ENCODE measurements at places on chromosomes 5 and 9.
A peak's percentile ranks its signal among the peaks of the same experiment; 100 is the strongest.

GRCh38 chr5:1884678-1885403 lies 2.1 kb upstream of the IRX4 start:
- no peak for DNase-seq

DNA sequence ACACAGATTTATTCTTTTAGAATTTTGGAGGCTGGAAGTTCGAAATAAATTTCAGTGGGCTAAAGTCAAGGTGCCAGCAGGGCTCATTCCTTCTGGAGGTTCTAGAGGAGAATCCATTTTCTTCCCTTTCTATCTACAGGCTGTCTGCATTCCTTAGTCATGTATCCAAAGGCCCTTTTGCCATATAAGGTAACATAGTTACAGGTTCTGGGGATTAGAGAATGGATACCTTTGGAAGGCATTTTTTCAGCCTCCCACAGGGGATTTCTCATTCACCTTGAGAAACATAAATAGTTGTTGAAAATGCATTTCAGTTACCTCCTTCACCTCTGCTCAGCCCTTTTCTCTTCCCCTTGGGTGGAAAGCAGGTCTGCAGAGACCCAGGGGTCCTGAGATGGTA lies 280.0 kb upstream of the MAP3K1 start:
- no peak for DNase-seq

DNA sequence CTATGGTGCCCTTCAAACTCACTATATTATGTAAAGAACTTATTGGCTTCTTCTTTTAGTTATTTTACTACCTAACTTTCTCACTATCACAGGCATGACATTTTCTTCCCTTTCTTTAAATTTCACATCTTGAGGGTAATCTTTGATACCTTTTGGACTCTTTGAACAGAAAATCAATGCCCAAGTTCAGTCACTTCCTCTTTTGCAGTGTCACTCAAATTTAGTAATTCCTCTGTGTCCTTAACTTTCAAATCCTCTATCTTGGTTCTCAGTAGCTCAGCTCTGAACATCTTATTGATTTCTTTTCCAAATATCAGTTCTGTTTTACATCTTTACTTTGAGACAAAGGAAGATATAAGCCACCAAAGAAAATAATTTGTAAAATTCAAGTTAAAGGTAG lies 25.5 kb downstream of the CNTLN start:
- DNase-seq: no peak

DNA sequence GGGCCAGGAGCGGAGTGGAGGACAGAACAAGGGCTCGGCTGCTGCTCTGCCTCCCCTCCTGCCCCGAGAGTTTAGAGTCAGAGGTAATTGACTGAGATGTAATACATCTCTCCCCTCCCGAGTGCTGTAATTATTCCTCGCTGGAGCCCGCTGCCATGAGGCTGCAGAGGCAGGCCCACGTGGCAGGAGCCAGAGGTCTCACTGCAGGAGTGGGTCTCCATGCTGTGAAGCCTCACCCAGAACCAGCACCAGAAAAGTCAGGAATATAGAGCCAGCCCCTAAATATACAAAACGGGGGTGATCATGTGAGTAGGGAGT lies 2.5 kb downstream of the FAM163B start:
- DNase-seq: no peak

DNA sequence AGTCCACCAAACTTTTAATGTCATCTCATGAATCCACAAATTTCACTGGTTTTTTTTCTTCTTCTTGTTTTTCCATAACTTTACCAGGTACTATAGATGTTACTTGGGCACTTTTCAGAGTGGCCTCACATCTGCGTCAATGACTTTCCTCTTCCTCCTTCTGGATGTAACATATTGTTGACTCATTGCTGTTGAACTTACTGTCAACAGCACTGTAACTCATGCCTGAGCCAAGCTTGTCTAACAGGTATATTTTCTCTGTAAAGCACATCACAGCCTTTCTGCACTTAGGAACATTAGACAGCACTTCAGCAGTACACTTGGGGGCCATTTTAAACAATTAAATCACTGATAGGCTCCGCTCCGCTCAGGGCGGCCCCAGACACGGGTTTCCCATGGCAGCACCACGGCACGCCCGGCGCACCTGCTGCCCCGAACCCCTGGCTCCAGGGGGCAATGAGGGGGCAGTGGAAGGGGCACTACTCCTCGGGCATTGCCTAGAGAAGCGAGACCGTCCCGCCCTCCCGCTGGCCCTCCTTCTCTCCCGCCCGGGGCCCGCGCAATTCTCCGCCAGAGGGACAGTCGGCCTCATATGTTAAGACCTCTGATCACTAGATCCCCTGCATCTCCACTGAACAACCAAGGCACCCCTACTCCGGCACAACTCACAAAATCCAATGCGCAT lies 41.9 kb upstream of the SPATA31C2 start:
- no peak for DNase-seq

DNA sequence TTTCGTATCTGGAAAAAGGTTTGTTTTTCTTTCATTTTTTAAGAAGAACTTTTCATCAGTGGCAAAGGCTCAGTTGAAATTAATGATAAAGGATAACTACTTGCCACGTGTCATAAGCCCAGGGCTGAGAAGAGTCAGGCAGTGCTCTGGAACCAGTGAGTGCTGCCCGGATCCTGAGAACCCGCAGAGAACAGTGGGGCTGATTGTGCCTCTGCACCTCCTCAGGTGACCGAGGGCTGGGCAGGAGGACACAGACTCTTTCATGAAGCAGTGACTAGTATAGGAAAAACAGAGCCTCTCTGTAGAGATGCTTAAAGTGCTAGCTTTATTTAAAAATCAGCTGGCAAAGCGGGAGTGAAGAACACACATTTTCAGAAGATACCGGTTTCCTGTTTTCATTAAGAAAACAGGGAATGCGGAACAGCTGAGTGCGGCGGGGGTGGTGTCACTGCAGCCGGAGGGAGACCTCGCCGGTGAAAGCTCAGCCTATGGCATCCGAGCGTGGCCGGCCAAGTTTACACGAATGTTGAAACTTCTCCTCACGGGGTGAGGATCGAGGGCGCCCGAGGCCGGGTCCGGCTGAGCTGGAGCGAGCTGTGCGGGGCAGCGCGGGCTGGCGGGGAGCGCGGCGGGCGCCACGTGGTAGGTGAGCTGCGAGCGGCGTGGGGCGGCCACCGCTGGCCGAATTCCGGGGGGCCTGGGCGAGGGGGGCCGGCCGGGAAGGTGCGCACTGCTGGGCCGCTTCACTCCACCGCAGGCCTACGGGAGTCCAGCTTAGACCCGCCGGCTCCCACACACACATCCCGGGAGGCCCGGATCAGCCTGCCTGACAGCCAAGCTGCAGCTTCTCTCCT lies 134.7 kb upstream of the DMRT1 start:
- DNase-seq: peak; percentile 86

GRCh38 chr5:172542651-172543131 lies 88.4 kb upstream of the SH3PXD2B start:
- DNase-seq: no peak

- DNase-seq: no peak
Measured at GRCh38 chr9:81656004-81656403, 33.3 kb downstream of the TLE1 start.

GRCh38 chr5:65475336-65475735 lies 6.4 kb downstream of the ADAMTS6 start:
- DNase-seq: no peak

GRCh38 chr9:96084331-96084734 lies 208.8 kb downstream of the ERCC6L2 start:
- no peak for DNase-seq

DNA sequence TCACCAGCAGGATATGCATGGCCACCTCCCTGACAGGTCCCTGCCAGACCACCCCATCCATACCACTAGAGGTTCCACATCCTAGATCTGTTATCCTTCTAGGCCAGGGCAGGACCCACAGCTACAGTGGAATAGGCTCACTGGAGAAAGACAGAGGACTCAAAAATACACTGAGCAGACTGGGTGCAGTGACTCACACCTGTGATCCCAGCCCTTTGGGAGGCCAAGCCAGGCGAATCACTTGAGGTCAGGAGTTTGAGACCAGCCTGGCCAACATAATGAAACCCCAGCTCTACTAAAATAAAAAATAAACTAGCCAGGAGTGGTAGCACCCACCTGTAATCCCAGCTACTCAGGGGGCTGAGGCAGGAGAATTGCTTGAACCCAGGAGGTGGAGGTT lies 56.5 kb upstream of the TESK1 start:
- DNase-seq: no peak

GRCh38 chr9:76266649-76267283 lies 127.5 kb downstream of the RFK start:
- no peak for DNase-seq

- DNase-seq: no peak
Measured at GRCh38 chr5:16792598-16793275, 143.4 kb downstream of the MYO10 start.

- peak; percentile 55 for DNase-seq
Measured at GRCh38 chr9:7172154-7173115, 414.7 kb downstream of the KDM4C start.

- DNase-seq: no peak
Measured at GRCh38 chr5:171701100-171701541, 84.5 kb upstream of the SMIM23 start.

GRCh38 chr9:102135768-102136167 lies 397.3 kb upstream of the GRIN3A start:
- no peak for DNase-seq

DNA sequence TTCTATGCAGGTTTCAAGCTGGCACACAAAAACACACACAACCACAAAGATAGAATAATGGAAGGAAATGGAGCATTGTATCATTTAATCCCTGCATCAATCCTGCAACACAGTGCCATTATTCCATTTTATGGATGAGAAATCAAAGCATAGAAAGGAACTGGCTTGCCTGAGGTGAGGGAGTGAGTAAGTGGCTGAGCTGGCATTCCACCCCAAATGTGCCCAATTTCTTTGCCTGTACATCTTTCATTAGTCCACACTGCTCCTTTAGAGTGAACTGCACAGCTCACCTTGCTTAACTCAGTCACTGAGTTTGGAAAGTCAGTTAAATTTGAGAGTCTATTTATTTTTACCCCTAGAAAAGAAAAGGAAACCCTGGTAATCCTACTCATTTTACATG lies 28.9 kb downstream of the ZNF366 start:
- DNase-seq: no peak

GRCh38 chr5:123486951-123487655 lies 24.9 kb upstream of the CSNK1G3 start:
- peak; percentile 59 for DNase-seq

- DNase-seq: no peak
Measured at GRCh38 chr5:38479315-38479904, 77.0 kb downstream of the LIFR start.

Measured in GM03348 (cell line).